Left lobe of liver (tissue), 2 donors: ENCODE measurements at places on chromosomes 7 and 10. TPM values are rescaled to one million over a fixed set of nuclear protein-coding genes. Genes with fewer than 3 reads are reported as not detected.

The TMEM243 gene
- 2.6 TPM for total RNA-seq

The ACSL5 gene
- 61.7 TPM for total RNA-seq

The SPDYE5 gene
- not detected for total RNA-seq

The ANAPC16 gene
- total RNA-seq = 66.8 TPM

The INMT gene
- total RNA-seq = 21.5 TPM

The WDR86 gene
- total RNA-seq = 0.28 TPM

The SLC18A2 gene
- total RNA-seq = 0.15 TPM

The AGR2 gene
- total RNA-seq = 1.2 TPM

The PODXL gene
- 2.7 TPM for total RNA-seq

The PON1 gene
- 465 TPM for total RNA-seq

The PDE1C gene
- 0.03 TPM for total RNA-seq

The SPDYE3 gene
- not detected for total RNA-seq

The SP8 gene
- not detected for total RNA-seq

The RNF133 gene
- 0.33 TPM for total RNA-seq

The IQUB gene
- total RNA-seq = 0.15 TPM

The AZGP1 gene
- total RNA-seq = 2,337 TPM

The MTERF1 gene
- total RNA-seq = 6.6 TPM

The KLF14 gene
- total RNA-seq = not detected

The FKBP6 gene
- total RNA-seq = not detected

The NKX1-2 gene
- 0.05 TPM for total RNA-seq

The ACTL6B gene
- not detected for total RNA-seq

The UCMA gene
- total RNA-seq = not detected

The SCRN1 gene
- total RNA-seq = 3.1 TPM

The NUTM2D gene
- total RNA-seq = 4.0 TPM

The CALML3 gene
- total RNA-seq = not detected

The WEE2 gene
- total RNA-seq = not detected

The CUZD1 gene
- 1.6 TPM for total RNA-seq

The RASA4 gene
- total RNA-seq = 10.7 TPM

The ADAM22 gene
- total RNA-seq = 0.53 TPM

The BAMBI gene
- 7.7 TPM for total RNA-seq

The CALHM3 gene
- not detected for total RNA-seq

The CLCN1 gene
- not detected for total RNA-seq

The CNNM1 gene
- total RNA-seq = 0.08 TPM

The SPDYE16 gene
- 0.13 TPM for total RNA-seq

The SPDYE6 gene
- not detected for total RNA-seq

The LRIT1 gene
- not detected for total RNA-seq

The NMT2 gene
- 19.4 TPM for total RNA-seq

The NKX2-3 gene
- 0.08 TPM for total RNA-seq
